ENCODE measurements at places on chromosomes 5 and 9.

DNA sequence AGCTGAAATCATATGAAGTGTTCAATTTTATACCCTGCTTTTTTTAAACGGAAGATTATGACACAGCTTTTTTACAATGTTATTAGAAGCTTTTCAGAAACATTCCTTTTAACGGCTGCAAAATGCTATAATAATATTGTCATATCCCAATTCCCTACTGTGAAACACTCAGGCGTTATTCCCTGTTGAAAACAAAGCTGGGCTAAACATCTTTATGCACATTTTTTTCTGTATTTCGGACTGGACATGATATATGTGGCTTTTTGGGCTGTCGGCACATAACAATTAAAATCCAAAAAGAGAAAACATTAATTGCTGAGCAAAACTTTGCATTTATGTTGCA, 12.0 kb upstream of the CTSL start:
- DNase-seq = no peak

DNA sequence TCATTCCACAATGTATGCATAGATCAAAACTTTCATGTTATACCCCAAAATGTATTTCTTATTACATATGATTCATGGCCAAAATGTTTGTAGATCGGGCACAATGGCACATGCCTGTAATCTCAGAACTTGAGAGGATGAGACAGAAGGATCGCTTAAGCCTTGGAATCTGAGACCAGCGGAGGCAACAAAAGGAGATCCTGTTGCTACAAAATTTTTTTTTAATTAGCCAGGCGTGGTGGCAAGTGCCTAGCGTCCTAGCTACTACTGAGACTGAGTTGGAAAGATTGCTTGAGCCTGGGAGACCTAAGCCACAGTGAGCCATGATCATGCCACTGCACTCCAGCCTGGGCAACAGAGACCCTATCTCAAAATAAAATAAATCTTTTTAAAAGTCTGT, 89.9 kb downstream of the MAPKAP1 start:
- DNase-seq = no peak

- no peak for DNase-seq
These were observed 230.8 kb downstream of the BNC2 start for GRCh38 chr9:16639644-16640043.

DNA sequence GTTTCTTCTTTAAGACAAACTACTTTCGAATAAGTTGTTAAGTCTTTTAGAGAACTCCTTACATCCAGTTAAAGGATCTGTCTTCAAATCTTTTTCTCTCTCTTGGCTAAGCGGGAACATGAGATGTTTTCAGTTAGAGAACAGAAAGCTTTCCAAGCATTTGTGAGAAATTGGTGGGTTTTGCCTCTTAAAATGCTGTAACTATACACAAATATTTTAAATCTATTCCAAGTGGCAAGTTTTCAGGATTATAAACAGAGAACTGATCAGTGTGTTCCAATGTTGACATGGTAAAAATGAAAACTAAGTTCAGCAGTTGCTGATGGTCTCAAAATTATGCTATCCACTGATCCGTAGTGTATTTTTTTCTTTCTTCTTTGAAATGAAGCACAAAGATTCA, 100.4 kb downstream of the EBF1 start:
- no peak for DNase-seq

DNA sequence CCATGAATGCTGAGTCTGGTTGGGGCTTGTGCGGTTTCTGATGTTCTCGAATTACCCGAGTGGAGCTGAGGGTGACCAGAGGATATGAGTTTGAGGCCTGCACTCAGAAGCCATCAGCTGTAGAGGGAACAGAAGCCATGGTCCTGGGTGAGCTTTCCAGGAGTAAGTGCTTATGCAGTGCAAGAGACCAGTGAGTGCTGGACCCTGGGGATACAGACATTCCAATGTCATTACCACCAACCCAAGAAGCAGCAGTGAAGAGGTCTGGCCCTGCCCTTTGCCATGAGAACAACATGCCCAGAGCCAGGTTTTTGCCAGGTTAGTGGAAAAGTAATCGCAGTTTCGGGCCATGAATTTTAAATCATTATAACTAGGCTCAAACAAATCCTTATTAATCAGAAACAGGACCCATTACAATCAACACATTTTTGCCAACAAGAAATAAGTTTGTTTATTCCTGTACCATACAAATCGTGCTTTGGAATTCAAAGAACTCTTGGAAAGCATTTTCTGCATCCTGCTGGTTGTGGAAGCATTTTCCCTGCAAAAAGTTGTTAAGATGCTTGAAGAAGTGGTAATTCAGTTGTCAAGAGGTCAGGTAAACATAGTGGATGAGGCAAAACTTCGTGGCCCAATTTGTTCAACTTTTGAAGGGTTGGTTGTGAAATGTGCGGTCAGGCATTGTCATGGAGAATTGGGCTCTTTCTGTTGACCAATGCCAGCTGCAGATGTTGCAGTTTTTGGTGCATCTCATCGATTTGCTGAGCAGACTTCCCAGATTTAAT, 154.6 kb downstream of the SYK start:
- DNase-seq = no peak

DNA sequence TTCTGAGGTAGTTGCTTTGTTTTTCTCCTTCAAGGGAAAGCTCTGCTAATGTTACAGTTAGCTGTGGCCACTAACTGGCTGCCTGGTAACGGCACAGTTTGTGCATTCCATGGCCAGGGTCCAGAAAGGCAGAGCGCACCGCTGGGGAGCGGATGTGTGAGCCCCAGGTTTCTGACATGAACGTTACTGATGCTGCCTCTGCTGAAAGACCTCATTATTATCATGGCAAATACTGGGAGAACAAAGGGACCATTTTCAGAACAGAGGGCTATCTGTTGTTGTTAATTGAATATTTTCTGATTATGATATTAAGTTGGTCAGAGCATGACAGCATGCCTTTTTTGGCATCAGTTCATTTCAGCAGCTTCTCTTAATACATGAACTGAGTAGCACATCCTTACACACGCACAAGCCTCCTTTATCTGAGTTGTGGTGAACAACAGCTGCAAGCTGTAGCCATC, 134.1 kb downstream of the NUDT12 start:
- no peak for DNase-seq

DNA sequence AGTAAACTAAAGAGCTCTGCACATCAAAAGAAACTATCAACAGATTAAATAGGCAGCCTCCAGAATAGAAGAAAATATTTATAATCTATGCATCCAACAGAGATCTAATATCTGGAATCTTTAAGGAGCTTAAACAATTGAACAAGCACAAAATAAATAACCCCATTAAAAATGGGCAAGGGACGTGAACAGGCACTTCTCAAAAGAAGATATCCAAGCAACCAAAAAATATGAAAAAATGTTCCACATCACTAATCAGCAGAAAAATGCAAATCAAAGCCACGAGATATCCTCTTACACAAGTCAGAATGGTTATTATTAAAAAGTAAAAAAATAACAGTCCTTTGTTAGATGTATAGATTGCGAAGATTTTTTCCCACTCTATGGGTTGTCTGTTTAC, 109.1 kb upstream of the TRPC7 start:
- DNase-seq = no peak

- no peak for DNase-seq
These were observed 3.6 kb downstream of the ERGIC1 start for GRCh38 chr5:172837640-172838039.

- DNase-seq = no peak
These were observed 101.7 kb downstream of the GDNF start for GRCh38 chr5:37738057-37738691.

DNA sequence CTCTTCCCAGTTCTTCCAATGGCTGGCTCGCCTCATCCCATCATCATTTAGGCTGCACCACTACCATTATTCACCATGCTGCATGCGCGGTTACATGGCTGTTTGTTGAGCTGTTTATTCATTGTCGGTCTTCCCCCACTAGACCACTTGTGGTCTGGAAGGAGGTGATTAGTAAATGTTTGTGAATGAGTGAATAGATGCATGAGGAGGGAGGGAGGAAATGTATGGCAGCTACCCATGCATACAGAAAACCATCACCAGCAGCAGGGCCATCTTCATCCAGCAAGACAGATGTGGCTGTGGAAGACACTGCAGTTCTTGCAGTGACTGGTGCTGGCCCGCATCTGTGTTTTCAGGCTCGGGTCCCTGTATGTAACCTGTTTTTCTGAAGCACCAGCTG, 113.3 kb upstream of the SAP30L start:
- no peak for DNase-seq

- DNase-seq = no peak
These were observed 9.9 kb downstream of the MYOZ3 start for GRCh38 chr5:150670948-150671310.

DNA sequence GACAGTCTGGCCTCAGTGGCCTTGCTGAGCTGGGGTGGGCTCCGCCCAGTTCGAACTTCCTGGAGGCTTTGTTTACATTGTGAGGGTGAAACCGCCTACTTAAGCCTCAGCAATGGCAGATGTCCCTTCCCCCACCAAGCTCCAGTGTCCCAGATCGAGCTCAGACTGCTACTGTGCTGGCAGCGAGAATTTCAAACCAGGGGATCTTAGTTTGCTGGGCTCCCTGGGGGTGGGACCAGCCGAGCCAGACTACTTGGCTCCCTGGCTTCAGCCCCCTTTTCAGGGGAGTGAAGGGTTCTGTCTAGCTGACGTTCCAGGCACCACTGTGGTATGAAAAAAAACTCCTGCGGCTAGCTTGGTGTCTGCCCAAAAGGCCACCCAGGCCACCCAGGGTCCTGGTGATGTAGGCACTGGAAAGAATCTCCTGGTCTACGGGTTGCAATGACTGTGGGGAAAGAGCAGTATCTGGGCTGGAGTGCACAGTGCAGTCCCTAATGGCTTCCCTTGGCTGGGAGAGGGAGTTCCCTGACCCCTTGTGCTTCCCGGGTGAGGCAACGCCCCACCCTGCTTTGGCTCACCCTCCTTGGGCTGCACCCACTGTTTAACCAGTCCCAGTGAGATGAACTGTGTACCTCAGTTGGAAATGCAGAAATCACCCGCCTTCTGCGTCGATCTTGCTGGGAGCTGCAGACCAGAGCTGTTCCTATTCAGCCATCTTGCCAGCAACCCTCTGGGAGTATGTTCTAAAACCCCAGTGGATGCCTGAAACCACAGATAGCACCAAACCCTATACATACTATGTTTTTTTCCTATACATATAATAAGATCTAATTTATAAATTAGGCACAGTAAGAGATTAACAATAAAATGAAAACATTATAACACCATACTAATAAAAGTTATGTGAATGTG, 95.5 kb downstream of the TMEM161B start:
- peak; percentile 65 for DNase-seq

DNA sequence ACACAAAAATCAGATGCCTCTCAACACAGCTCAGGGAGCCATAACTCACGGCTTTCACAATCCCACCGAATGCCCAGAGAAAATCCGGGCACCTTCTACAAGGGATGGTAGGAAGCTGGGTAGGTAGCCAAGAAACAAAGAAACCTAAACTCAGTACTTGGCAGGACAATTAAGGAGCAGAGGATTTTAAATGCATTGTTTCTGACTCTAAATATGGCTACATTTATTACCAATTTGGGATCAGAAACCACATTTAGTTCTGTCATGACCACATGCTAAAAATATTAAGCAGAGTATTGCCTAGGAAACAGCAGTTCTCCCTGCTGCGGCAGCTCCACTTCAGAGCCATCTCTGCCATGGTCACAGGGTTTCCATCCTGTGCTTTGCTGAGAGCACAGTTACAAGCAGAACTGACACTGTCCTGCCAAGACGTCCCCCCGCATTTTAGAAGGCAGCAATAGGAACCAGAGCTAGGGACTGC, 57.5 kb downstream of the SIL1 start:
- no peak for DNase-seq

- no peak for DNase-seq
These were observed 121.7 kb downstream of the ACTBL2 start for GRCh38 chr5:57360871-57361270.

GRCh38 chr9:20941174-20941690, 90.2 kb downstream of the HACD4 start:
- DNase-seq = peak; percentile 70

- no peak for DNase-seq
These were observed 934.7 kb downstream of the CDH12 start for GRCh38 chr5:21918451-21918850.

DNA sequence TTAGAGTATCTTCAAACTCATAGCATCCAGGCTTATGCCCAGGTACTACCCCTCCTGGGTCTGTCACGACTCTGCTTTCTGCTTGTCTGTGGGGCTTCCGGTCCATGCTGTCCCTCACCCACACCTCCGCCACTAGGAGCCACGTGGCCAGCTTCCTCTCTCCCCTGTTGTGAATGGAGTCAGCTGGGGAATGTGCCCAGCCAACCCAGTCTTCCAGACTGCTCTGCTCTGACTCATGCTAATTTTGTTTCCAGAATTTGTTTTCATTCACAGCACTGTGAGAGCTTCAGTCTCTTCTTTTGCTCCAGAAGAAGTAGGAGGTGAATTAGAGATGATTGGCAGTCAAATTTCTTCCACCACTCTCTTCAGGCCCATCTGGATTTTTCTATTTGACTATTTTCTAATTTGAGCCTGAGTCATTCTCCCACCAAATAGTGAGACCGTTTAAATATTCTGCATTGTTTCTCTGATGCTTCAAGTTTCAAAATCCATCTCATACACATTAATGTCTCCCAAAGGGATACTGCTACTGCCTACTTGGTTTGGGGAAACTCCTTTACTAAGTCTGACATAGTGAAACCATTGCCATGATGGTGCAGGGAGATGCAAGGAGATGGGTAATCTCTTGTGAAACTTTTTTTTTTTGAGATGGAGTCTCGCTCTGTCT, 424.1 kb upstream of the KIF2A start:
- DNase-seq = no peak

DNA sequence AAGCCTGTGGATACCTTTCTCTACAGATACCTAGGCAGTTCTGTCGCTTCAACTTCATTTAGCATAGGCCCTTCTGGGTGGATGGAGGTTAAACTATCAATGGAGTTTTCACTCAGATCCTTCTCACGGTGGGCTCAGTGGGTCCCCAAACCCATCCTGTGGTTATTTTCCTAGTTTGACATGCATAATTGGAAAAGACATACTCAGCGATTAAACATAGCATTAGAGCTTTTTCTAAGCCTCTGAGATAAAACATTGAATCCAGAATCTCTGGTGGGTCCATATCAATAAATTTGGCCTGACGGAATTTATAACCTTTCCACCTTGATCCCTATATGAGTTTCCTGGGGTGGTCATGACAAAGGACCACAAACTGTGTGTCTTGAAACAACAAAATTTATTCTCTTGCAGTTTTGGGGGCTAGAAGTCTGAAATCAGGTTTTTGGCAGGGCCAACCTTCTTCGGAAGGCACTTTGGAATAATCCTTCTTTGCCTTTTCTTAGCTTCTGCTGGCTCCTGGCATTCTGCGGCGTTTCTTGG, 1.7 kb upstream of the OTULIN start:
- no peak for DNase-seq

GRCh38 chr5:75985077-75985476, 98.1 kb upstream of the SV2C start:
- DNase-seq = peak; percentile 33

GRCh38 chr5:125559296-125559695, 812.9 kb upstream of the ZNF608 start:
- no peak for DNase-seq

- no peak for DNase-seq
These were observed 7.9 kb upstream of the NDUFS4 start for GRCh38 chr5:53552561-53552960.

- DNase-seq = no peak
These were observed 5.5 kb downstream of the FANCC start for GRCh38 chr9:95311961-95312360.

Measured in H9 (cell line).